Endothelial cell of umbilical vein (primary cell): ENCODE measurements at places on chromosomes 4 and X. TPM values are rescaled to one million over a fixed set of nuclear protein-coding genes. Genes with fewer than 3 reads are reported as not detected.

MAGEE1 gene
- 0.74 and 0.95 TPM in 2 replicates for total RNA-seq

GPR50 gene
- not detected in 2 replicates for total RNA-seq

VCX3B gene
- not detected in 2 replicates for total RNA-seq

F11 gene
- not detected in 2 replicates for total RNA-seq

AWAT2 gene
- 0.20 and 0.21 TPM in 2 replicates for total RNA-seq

MFAP3L gene
- total RNA-seq: 0.22 and 0.35 TPM in 2 replicates

SOD3 gene
- total RNA-seq: not detected in 2 replicates
